ENCODE measurements at places on chromosomes 4 and X.

DNA sequence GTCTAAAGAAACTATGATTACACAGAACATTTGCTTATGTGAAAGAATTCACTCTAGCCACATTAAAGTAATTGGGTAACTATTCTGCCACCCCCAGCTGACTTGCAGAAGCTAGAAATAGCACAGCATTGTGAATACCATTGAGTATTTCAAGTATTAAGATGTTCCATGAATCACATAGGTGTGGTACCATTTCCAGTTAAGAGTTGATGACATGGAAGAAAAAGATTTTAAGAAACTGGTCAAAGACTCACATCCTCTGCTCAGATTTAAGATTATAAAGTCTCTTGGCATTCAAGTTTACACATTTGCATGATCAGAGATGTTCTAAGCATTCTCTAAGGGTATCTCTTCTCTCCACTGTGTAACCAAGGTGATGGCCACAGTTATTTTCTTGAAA lies 287.5 kb downstream of the CAMK2D start:
- DNase-seq, result no peak

DNA sequence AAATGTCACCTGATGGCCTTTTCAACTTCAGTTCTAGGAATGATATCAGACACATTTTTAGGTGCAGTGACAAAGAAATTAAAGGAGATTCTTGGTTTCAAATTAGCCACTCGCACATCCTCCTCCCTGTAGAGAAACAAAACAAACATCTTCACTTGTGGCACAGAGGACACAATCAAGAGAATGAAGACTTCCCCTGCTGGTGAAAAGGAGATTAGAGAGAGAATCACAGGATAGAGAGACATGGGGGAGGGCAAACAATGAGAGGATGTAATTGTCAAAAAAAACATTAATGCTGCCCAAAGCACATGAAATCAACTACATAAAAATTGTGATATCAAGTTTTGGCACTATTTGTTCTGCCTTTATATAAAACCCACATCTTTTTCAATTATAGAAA lies 34.5 kb downstream of the ACE2 start:
- no peak for DNase-seq

GRCh38 chr4:25155947-25156346 lies 4.3 kb downstream of the SEPSECS start:
- no peak for DNase-seq

DNA sequence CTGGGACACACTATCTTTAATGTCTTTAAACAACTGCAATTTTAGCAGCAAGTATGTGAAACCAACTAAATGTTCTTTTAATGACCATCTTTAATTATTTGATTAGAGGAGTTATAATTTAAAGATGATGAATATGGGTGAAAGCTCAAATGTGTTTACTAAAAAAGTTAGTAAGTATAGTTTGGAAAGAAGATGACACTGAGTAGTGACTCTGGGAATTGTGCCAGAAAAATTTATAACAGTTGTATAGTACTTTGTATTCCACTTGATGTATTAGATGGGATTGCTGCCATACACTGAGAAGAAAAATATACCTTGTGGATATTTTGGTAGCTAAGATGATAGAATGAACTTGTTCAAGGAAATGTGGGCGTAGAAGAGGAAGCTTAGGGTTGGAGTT lies 19.5 kb upstream of the PACRGL start:
- DNase-seq, result no peak

DNA sequence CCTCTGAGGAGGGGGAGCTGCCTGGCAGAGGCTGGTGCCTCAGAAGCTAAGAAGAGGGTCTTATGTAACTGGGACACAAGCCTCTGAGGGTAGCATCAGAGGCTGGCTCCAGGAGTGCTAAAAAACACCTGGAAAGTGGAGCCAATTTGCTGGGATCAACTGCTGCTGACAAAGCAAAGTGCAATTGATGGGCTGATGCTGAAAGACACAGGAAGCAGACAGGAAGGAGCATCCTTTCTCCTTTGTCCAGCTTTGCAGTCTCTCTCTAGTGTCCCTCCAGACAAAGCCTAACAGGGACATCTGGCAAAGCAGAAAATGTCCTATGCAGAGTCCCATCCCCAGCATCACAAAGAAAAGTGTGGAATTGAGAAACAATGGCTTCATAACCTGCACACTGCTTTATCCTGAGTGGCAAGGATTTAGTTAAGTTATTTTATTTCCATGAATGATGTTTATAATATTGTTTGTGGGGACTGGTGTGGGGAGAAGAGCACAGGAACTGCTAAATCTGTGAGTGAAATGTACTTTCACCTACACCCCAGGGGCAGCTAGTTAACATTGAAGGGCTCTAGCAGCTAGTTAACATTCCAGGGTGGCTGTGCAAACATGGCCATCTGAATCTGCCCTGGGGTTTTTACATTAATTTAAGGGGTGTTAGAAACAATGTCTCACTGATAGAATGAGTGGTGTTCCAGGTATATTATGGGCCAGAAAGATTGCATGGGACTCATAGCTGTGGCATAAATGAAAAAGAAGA lies 25.6 kb upstream of the MBTPS2 start:
- no peak for DNase-seq

GRCh38 chr4:74499986-74500781 lies 55.2 kb downstream of the AREG start:
- no peak for DNase-seq

- DNase-seq, result no peak
These were observed 22.4 kb downstream of the RS1 start for GRCh38 chrX:18649498-18649951.

- no peak for DNase-seq
These were observed 32.4 kb upstream of the SORCS2 start for GRCh38 chr4:7159923-7160322.

GRCh38 chrX:85620466-85620865 lies 241.0 kb upstream of the POF1B start:
- no peak for DNase-seq

DNA sequence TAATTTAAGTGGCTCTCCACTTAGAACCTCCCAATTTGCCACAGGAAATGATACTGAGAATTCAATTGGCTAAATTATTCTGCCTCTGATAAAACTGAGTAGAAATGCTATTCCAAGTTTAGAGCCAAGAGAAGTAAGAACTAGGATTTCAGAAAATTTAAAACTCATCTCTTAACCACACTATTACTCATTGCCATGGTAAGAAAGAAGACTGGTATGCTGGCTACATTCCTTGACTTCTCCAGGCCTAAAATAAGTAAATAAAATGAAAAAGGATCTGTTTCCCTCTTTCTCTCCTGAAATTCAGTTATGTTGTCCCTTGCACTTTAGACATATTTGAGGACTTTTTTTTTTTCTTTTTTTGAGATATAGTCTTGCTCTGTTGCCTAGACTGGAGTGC lies 23.3 kb downstream of the ZNF280C start:
- DNase-seq, result no peak
